ENCODE measurements at places on chromosomes 13 and 19.

DNA sequence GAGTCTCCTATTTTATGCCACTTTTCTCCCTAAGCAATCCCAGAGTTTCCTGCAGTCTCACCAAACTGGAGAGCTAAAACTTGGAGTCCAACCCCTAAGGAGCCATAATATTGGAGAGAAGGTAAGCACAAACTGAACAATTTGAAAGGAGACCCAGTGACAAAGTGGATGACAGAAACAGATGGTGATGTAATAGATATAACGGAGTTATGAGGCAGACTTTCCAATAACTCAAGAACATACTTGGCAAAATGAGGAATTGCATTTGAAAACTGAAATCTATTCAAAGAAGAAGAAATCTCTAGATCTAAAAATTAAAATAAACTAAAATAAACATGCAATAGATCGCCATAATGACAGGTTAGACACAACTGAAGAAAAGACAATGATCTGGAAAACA lies 200.9 kb upstream of the MIR17HG start:
- no peaks in the 10 kb centered on the region for H3K36me3 ChIP-seq
- DNase-seq = no peak
- H3K27me3 ChIP-seq = no peaks in the 10 kb centered on the region
- H3K27ac ChIP-seq = no peak overlapping the region
- H3K4me3 ChIP-seq = no peak overlapping the region
- no peaks in the 10 kb centered on the region for H3K4me1 ChIP-seq

DNA sequence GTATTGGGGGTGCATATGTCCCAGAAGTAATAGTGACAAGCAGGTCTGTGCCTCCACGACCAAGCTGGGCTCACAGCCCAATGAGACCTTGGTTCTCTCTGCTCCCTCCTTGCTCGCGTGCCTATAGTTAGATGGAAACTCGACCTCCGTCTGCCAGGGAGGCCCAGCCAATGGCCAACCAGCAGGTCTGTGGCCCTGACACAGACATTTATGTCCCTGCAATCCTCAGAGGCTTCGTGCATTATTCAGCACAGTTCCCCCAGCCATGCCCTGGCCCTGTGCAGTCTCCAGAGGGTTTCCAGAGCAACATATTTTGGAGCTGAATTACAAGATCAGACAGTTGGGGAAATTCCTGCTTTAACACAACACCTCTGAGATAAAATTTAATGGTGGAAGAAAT lies 105.1 kb downstream of the UQCRFS1 start:
- H3K4me1 ChIP-seq = no peaks in the 10 kb centered on the region
- no peak overlapping the region for H3K27ac ChIP-seq
- H3K36me3 ChIP-seq = no peaks in the 10 kb centered on the region
- DNase-seq = no peak
- H3K4me3 ChIP-seq = no peak overlapping the region

DNA sequence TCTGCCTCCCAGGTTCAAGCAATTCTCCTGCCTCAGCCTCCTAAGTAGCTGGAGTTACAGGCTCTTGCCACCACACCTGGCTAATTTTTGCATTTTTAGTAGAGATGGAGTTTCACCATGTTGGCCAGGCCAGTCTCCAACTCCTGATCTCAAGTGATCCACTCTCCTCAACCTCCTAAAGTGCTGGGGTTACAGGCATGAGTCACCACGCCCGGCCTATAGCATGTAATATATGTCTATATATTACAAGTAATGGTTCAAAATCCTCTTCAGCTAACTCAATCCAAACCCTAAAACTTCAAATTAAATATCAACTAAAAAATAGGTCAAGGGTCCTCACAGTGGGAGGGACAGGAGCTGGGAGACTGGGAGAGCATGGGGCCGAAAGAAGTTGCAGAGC lies 28.0 kb downstream of the FPR3 start:
- no peaks in the 10 kb centered on the region for H3K4me1 ChIP-seq
- no peaks in the 10 kb centered on the region for H3K36me3 ChIP-seq
- H3K4me3 ChIP-seq = no peak overlapping the region
- H3K27ac ChIP-seq = no peak overlapping the region

DNA sequence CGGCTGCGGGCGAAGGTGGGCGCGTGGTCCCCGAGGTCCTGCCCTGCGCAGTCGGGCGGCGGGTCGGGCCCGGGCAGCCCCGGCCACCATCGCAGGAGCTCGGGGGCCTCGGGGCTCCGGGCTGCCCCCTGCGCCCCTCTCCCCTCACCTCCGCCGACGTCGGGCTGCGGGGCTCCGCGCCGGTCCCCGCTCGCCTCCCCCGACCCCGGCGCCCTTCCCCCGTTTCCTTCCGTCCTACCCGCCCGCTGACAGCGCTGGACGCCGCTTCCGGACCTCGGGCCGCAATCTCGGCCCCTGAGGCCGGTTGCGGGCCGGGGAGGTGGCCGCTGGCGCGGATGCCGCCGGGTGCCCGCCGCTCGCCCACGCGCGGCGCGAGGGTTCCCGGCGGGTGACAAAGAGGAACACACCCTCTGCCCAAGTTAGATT lies 720 bp downstream of the FARP1 start:
- H3K27me3 ChIP-seq = no peaks in the 10 kb centered on the region
- peak overlapping the region; percentile 93 for H3K4me3 ChIP-seq

DNA sequence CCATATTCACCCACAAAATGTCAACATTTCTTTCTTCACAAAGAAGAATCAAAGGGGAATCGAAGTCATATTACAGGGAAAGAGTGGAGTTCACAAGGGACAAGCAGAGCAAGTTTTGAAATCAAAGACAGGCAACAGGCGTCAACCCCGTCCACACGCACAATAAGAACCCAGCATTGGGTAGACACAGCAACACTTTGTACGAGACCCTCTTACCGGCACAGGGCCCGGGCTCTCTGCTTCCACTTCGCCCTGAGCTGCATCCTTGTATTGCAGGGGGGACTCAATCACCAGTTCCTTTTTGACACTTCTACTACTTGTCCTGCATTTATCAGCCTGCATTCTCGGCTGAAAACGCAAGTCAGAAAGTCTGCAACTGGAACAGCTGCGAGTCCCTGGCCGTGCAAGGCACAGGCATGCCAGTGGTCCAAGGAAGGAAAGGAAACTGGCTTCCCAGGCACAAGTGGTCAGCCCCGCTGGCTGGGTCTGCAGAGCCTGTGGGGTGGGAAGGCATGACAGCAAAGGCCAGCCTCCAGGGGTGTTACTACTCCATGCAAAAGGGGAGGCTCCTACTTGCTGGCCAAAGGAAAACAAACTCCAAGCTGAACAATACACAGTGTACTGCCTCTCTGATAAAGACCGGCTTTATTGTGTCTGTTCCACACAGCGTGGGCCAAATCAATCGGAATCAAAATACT lies at the start of gene DOCK9:
TSS of gene DOCK9 (minus strand) at position 497 of the 698 bp plus-strand sequence. CDS start at position 342, 155 bp downstream.
- H3K36me3 ChIP-seq = no peaks in the 10 kb centered on the region
- peak; percentile 26 for DNase-seq
- peaks cover 14% of the 10 kb centered on the region for H3K4me1 ChIP-seq
- H3K27me3 ChIP-seq = no peaks in the 10 kb centered on the region

DNA sequence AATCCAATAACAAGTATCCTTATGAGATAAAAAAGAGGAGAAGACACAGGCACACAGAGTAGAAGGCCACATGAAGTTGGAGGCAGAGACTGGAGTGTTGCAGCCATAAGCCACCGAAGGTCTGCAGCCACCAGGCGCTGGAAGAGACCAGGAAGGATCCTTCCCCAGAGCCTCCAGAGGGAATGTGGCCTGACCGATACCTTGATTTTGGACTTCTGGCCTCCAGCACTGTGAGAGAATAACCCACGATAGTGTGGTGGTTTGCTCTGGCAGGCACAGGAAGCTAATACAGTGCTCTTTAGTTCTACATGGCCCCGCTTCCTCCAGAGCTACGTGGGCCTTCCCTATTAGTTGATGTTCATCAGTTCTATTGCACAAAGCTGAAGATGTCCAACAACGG lies 15.3 kb upstream of the SULT2A1 start:
- no peak overlapping the region for H3K27ac ChIP-seq
- no peaks in the 10 kb centered on the region for H3K4me1 ChIP-seq
- no peak for DNase-seq
- H3K27me3 ChIP-seq = no peaks in the 10 kb centered on the region
- H3K36me3 ChIP-seq = no peaks in the 10 kb centered on the region

All from neuronal stem cell (in vitro differentiated cells).